Foreskin keratinocyte (primary cell): ENCODE measurements at places on chromosomes 7 and 10. TPM values are rescaled to one million over a fixed set of nuclear protein-coding genes. Genes with fewer than 3 reads are reported as not detected.

Gene CYP3A7
- not detected in 2 replicates for total RNA-seq

Gene HOXA11
- 0.07 and 0.31 TPM in 2 replicates for total RNA-seq

Gene DKK1
- 228 and 406 TPM in 2 replicates for total RNA-seq

Gene PLXNA4
- not detected in 2 replicates for total RNA-seq
